ENCODE measurements at places on chromosomes 6 and 20. TPM values are rescaled to one million over a fixed set of nuclear protein-coding genes. Genes with fewer than 3 reads are reported as not detected.

GRCh38 chr20:1325173-1326030 is 3.5 kb downstream of the SDCBP2 start:
- DNase-seq = peak; percentile 98
- H3K27ac ChIP-seq = peak overlapping the region; percentile 92
- peaks cover 71% of the 10 kb centered on the region for H3K4me1 ChIP-seq
- H3K4me3 ChIP-seq = peak overlapping the region; percentile 74
- H3K36me3 ChIP-seq = no peaks in the 10 kb centered on the region

- no peak for DNase-seq
- H3K27ac ChIP-seq = no peak overlapping the region
- H3K4me3 ChIP-seq = no peak overlapping the region
Measured at GRCh38 chr6:133841176-133841575, 47.7 kb upstream of the TCF21 start.

DNA sequence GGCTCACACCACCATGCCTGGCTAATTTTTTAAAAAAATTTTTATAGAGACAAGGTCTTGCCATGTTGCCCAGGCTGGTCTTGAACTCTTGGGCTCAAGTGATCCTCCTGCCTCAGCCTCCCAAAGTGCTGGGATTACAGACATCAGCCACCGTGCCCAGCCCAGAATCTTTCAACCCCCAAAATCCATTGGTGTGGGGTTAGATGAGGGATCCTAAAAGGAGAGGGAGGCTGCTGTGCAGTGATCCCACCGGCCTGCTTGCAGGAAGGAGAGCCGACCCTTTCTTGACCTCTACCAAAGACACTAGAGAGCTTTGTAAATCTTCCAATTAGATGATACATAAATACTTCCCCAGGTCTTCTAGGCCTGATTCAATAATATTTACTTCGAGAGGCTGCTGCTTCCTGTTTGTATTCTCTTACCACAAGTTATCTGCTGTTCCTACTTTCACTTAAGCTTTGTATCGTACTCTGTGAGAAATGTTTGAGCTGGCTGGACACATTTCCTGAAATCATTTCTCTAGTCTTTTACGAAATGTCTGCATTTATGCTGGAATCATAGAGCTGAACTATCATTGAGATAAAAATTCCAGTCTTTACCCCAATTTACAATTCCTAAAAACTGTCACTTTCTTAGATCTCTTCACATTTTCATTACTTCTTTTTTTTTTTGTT is 49.3 kb upstream of the IER3 start:
- no peak overlapping the region for H3K4me3 ChIP-seq
- peak overlapping the region; percentile 17 for H3K27ac ChIP-seq
- H3K36me3 ChIP-seq = no peaks in the 10 kb centered on the region

DNA sequence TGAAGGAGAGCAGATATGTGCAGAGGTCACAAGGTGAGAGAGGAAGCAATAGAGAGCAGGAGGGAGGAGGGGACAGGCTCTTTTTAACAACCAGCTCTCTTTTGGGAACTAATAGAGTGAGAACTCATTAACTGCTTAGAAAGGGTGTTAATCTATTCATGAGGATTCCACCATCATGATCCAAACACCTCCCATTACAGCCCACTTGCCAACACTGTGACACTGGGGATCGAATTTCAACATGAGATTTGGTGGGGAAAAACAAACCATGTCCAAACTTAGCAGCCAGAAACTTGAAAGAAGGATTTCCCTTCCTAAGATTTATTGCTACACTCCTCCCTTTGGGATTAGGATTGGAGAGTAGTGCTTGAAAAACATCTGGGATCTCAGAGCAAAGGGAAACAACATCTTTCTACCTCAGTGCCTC is 135.5 kb upstream of the PLCB4 start:
- H3K36me3 ChIP-seq = no peaks in the 10 kb centered on the region
- DNase-seq = no peak
- H3K27me3 ChIP-seq = no peaks in the 10 kb centered on the region
- H3K27ac ChIP-seq = peak overlapping the region; percentile 77
- H3K4me3 ChIP-seq = no peak overlapping the region
- H3K4me1 ChIP-seq = peaks cover 32% of the 10 kb centered on the region

DNA sequence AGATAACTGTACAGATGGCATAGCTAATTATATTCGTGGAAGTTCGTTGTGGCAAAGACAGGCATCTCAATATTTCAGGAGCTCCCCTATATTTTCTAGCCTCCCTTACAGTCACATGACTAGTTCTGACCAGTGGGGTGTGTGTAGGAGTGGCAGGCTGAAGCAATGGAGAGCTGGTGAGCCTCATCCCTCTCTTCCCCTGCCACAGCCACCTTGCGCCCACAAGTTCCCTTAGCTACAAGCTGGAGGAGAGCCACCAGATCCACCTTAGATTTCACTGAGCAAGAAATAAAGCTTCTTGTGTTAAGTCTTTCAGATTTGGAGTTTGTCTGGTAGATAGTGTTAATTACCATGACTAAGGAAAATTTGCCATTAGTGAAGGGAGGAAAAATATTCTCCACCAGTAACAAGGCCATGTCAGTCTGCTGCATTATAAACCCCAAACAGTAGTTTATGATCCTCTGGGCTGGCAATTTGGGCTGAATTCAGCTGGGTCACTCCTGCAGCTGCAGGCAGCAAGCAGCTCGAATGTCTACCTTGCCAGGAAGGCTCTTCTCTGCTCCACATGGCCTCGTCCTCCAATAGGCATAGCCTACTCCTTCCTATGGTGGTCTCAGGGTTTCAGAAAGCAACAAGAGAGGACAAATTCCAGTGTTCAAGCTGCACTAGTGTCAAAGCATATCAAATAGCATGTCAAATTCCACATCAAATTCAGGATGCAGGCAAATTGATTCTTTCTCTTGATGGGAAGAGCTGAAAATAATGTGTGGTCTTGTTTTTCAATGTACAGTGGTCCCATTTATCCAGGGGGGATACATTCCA is 7.4 kb upstream of the RBCK1 start:
- no peak overlapping the region for H3K4me3 ChIP-seq
- H3K27ac ChIP-seq = peak overlapping the region; percentile 87
- peaks cover 24% of the 10 kb centered on the region for H3K36me3 ChIP-seq
- no peaks in the 10 kb centered on the region for H3K27me3 ChIP-seq

FNDC11 gene
- total RNA-seq = 0.40 TPM

All from PC-3 (cell line).